Activated naive CD4-positive, alpha-beta T cell treated with anti-CD3 and anti-CD28 coated beads for 36 hours (primary cell): ENCODE measurements at places on chromosomes 4 and X. TPM values are rescaled to one million over a fixed set of nuclear protein-coding genes. Genes with fewer than 3 reads are reported as not detected.

GRCh38 chrX:2272337-2272736 is 228.4 kb downstream of the DHRSX start:
- DNase-seq: no peak

GRCh38 chr4:132026816-132027215 is 1122.3 kb upstream of the PCDH10 start:
- no peak for DNase-seq

The HAUS3 gene
- 18.0 TPM for total RNA-seq

- DNase-seq: no peak
These were observed 267.7 kb upstream of the GALNT7 start for GRCh38 chr4:172900900-172901299.

The RIBC1 gene
- 0.67 TPM for total RNA-seq

DNA sequence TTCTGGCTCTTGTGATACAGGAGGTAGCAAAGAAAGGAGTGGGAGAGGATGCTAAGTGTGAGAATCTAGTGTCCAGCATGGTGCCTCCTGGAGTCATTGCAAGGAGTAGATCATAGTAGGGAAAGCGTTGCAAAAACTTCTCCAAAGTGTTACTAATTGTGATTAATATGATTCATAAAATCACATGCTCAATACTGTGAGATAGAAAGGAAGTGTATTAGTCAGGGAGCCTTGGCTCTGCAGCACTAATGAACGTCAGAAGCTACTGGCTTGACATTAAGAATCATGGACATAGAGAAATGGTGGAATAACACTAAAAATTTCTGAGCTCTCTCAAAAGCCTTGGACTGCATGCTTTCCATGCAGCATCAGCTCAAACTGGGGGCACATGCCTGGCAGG is 299.1 kb downstream of the EVC2 start:
- DNase-seq: no peak

GRCh38 chr4:101035487-101035886 is 311.8 kb downstream of the PPP3CA start:
- no peak for DNase-seq

The ADGRG4 gene
- total RNA-seq: not detected

The XAGE1A gene
- not detected for total RNA-seq

The AFAP1 gene
- total RNA-seq: 26.7 TPM
